ENCODE measurements at places on chromosomes 2 and 18.

DNA sequence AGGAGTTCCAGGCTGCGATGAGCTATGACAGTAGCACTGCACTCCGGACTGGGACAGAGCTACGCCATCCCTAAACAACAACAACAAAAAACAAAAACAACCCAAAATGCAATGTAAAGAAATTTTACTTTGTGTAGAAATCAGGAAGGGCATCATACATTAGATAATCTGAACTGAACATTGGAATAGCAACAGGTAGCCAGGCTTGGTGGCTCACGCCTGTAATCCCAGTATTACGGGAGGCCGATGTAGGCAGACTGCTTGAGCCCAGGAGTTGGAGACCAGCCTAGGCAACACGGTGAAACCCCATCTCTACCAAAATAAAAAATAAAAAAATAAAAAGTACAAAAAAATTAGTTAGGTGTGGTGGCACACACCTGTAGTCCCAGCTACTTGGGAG lies 2.1 kb upstream of the PNO1 start:
- no peak for DNase-seq

- DNase-seq: no peak
Observed at GRCh38 chr2:58904095-58904494, 663.0 kb upstream of the FANCL start.

GRCh38 chr2:203673933-203674332 lies 32.5 kb upstream of the CD28 start:
- DNase-seq: no peak

GRCh38 chr2:38013158-38013752 lies 62.7 kb downstream of the CYP1B1 start:
- no peak for DNase-seq

- no peak for DNase-seq
Observed at GRCh38 chr2:71922091-71922490, 225.6 kb downstream of the CYP26B1 start.

DNA sequence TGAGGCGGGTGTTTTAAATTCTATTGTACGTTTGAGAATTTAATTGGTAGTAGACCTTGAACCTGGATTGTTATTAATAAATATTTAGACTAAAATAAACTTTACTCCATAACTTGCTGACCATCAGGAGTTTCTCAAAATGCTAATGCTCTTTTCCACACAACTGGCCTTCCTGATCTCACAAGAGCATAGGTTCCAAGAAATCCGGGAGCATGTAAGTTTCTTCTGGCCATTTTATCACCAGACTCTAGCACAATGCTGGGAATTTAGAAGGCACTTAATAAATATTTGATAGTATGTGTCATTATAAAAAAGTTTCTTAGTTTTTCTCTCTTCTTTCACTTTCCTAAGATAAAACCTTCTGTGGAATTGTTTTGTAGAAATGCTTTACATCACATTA lies 2047.1 kb downstream of the SUCLG1 start:
- no peak for DNase-seq

- no peak for DNase-seq
Observed at GRCh38 chr2:218884519-218884918, 3.9 kb downstream of the WNT10A start.

GRCh38 chr2:204715361-204715760 lies 170.1 kb downstream of the PARD3B start:
- DNase-seq: no peak

DNA sequence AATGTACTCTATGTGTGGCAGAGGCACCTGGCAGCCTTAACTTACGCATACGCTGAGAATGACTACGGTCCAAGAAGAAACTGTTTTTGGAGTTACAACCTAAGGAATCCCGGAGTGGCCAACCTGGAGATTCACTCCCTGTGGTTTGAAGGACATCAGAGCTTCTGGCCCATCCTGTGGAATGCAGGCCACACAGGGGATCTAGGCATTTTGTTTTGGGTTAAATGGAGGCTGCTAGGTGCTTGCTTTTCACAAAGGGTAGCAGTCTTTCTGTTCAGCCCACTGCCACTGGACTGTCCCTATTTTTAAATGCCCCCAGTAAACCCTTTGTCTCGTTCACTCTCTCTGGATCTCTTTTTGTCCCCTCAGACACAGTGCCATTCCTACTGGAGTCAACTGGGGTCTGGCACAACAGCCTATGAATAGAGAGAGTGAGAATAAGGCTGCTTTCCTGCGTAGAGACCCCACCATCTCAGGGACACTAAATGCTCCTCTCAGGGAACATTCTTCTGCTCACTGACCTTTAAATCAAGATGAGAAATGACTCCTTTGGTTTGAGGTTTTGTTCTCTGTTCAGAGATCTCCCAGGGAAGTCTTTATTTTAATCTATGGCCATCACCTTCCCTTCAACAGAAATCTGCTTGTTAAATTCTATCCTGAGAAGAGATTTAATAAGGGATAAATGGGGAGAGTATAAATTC lies 124.9 kb downstream of the B3GNT2 start:
- DNase-seq: no peak

GRCh38 chr2:153347818-153348495 lies 130.6 kb downstream of the RPRM start:
- no peak for DNase-seq

DNA sequence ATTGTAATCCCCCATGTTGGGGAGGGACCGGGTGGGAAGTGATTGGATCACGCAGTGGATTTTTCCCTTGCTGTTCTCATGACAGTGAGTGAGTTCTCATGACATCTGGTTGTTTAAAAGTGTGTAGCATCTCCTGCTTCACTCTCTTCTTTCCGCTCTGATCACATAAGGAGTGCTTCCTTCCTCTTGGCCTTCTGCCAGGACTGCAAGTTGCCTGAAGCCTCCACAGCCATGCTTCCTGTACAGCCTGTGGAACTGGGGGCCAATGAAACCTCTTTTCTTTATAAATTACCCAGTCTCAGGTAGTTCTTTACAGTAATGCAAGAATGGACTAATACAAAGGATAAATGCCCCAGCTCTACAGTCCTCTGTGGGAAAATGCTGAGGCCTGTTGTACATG lies 437.5 kb upstream of the NXPH2 start:
- no peak for DNase-seq

- no peak for DNase-seq
Observed at GRCh38 chr18:76518123-76518859, 23.2 kb upstream of the ZNF516 start.

GRCh38 chr2:148529745-148530144 lies 114.8 kb upstream of the EPC2 start:
- DNase-seq: no peak

DNA sequence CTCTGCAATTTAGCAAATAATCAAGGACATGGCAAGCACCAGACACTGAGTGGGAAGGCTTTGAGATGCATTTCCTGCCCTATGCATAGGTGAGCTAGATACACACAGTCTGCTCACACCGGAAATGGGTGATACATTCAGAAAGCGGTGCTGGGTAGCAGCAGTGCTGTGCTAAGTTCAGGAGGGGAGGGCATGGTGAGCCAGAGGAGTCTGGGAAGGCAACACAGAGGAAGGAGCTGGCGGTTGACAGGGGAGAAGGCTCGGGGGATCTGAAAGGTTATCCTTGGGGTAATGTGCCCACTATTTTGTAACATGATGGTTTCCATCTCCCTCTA lies 57.4 kb upstream of the EPAS1 start:
- peak; percentile 24 for DNase-seq

Measured in stimulated activated CD4-positive, alpha-beta T cell treated with anti-CD3 and anti-CD28 coated beads, Interleukin-15, amount 100 ng/mL, for 1 hour (primary cell).